MG63 (cell line): ENCODE measurements at places on chromosomes 7 and 10. TPM values are rescaled to one million over a fixed set of nuclear protein-coding genes. Genes with fewer than 3 reads are reported as not detected.

PRSS2 gene
- not detected in 2 replicates for total RNA-seq

PDE6C gene
- not detected in 2 replicates for total RNA-seq

DNA sequence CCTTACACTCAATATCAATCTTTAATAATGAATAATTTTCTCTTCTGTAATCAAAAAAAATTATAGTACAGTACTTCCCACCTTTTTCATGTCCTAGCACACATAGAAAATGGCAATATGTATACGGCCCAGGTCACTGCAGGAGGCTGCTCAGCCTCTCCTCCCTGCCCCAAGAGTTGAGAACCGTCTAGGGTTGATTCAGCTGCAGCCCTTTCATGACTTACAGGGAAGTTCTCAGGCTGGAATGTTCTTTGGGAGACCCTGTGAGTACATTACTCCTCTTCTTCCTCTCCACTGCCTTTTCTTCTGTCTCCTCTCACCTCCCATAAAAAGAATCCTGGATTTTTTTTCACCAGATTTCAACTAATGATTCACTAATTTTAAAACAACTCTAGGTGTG, 180.0 kb downstream of the HDAC9 start:
- no peak for DNase-seq

GRCh38 chr7:143954135-143954534, 509 bp upstream of the OR2F1 start:
- DNase-seq, result peak; percentile 13

- DNase-seq, result no peak
These were observed 173.4 kb upstream of the BMPER start for GRCh38 chr7:33731912-33732311.

DNA sequence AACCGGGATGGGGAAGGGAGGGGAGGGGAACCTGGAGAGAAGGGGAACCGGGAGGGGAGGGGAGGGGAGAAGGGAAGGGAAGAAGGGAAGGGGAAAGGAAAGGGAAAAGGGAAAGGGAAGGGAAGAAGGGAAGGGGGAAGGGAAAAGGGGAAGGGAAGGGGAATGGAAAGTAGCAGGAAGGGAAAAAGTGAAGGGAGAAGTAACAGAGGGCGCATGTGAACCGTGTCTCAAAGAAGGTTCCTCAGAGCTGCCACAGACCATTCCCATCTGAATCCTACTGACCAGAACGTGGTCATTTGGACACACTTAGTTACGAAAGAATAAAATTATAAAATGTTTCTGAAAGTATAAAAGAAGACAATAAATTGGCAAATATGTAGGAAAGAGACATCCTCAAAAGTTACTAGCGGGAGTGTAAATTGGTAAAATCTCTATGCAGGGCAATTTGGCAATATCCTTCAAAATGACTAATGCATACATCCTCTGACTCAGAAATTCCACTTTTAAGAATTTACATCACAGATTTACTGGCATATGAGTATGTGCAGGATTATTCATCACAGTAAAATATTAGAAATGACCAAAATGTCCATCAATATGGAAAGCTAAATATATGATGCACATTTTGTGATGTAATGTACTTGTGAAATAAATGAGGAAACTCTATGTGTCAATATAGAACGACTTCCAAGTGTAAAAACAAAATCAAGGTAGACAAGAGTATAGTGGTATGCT, 12.9 kb downstream of the C10orf67 start:
- no peak for DNase-seq
